Adrenal gland (tissue), 19 donors: ENCODE measurements at places on chromosomes 3 and 15. TPM values are rescaled to one million over a fixed set of nuclear protein-coding genes. Genes with fewer than 3 reads are reported as not detected.

Gene RETNLB
- not detected for total RNA-seq

DNA sequence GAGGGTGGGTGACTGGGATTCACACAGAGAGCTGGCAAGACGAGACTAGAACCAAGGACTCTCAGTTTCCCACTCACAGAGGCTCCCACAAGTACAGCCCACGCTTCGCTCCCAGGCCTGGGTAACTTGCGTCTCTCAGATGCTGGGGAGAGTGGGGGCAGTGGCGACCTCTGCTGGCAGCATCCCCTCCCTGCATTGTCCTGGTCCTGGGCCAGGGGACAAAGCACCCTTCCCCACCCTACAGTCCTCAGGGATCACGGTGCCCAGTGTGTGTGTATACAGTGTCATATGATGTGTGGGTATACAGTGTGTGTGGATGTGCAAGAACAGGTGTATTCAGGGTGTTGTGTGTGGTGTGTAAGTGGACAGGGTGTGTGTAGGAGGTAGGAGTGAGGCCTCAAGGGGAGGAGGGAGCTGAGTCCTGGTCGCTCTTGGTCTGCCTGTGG lies 12.8 kb downstream of the VILL start:
- no peaks in the 10 kb centered on the region for H3K27me3 ChIP-seq
- no peak for DNase-seq
- H3K4me3 ChIP-seq, result no peak overlapping the region
- no peak overlapping the region for H3K27ac ChIP-seq

Gene TERC
- 7.1 TPM for total RNA-seq

DNA sequence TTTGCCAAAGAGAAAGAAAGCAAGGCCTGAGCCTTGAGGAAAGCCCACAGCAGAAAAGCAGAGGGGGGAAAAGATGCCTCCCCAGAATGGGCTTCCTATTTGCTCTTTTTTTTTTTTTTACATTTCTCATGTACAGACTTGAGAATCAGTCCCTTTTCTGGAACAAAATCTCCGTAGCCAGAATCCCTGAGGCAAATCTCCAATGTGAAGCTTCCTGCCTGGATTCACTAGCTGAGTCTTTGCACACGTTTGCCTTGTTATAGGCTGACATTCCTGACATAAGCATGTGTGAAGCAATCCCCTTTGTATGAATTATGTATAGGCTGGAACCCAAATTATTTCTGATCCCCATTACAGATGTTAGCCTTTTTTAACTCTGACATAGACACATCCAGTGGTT lies 52.2 kb upstream of the ACTL6A start:
- no peaks in the 10 kb centered on the region for H3K27me3 ChIP-seq
- no peaks in the 10 kb centered on the region for H3K36me3 ChIP-seq
- no peak for DNase-seq
- H3K4me3 ChIP-seq, result no peak overlapping the region

Gene XCR1
- total RNA-seq, result not detected

Gene PLA2G4D
- 0.50 TPM for total RNA-seq

Gene P2RY1
- total RNA-seq, result 3.6 TPM

GRCh38 chr3:143720381-143720780 lies 127.9 kb downstream of the SLC9A9 start:
- H3K27me3 ChIP-seq, result no peaks in the 10 kb centered on the region
- no peaks in the 10 kb centered on the region for H3K36me3 ChIP-seq
- no peaks in the 10 kb centered on the region for H3K4me1 ChIP-seq
- DNase-seq, result no peak
- H3K27ac ChIP-seq, result no peak overlapping the region
- no peak overlapping the region for H3K4me3 ChIP-seq
